NAMALWA (cell line): ENCODE measurements at places on chromosomes 5 and 9.
A peak's percentile ranks its signal among the peaks of the same experiment; 100 is the strongest.

DNA sequence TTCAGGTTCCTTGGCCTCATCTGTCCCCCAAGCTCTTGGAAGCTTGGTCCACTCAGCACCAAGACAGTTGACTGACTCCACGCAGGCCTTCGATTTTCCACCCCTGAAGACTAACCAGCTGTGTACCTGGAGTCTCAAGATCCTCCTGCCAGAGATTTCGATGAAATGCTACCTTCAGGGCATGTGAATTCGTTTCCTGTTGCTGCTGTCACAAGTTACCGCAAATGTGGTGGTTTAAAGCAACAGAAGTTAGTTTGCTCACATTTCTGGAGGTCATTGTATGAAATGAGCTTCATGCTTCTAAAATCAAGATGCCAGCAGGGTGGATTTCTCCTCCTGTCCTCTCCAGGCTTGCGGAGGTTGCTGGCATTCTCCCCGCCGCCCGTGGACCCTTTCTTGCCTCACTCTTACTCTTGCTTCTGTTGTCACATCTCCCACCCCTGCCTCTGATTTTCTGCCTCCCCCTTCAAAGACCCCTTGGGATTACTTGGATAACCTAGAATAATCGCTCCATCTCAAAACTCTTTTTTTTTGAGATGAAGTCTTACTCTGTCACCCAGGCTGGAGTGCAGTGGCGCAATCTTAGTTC lies 27.6 kb upstream of the RETREG1 start:
- DNase-seq = no peak

- peak; percentile 54 for DNase-seq
These were observed 25.9 kb upstream of the AP3B1 start for GRCh38 chr5:78320401-78320800.

GRCh38 chr5:137649228-137649935 lies 86.5 kb downstream of the KLHL3 start:
- DNase-seq = no peak

GRCh38 chr5:121833617-121834016 lies 18.1 kb upstream of the FTMT start:
- no peak for DNase-seq

- DNase-seq = no peak
These were observed 23.0 kb downstream of the PCSK1 start for GRCh38 chr5:96410013-96410412.

DNA sequence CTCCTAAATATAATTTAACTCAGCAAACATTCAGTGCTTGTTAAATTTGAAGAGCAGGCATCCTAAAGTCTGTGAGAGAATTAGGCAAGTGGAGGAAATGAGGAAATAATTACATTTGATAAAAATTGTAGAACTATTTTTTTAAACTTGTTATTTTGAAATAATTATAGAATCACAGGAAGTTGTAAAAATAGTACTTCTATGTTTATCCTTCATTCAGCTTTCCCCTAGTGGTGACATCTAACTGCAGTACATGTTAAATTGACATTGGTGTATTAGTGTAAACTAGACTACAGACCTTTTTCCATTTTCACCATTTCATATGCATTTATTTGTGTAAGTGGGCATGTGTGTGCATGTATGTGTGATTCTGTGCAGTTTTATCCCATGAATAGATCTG lies 51.6 kb downstream of the F2RL2 start:
- DNase-seq = peak; percentile 26

DNA sequence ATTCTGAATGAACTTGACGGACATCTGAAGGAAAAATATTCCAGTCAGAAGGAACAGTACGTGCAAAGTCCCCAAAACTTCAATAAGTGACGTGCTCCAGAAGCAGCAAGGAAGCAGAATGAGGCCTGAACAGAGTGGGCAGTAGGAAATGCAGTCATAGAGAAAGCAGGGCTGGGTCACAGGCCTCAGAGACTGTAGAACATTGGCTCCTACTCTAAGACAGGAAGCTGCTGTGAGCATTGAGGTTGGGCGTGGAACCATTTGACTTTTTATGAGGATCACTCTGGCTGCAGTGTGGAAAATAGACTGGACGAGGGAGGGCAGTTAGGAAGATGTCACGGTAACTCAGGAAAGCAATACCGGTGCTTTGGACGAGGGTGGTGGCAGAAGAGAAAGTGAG lies 64.0 kb downstream of the DOCK8 start:
- no peak for DNase-seq

DNA sequence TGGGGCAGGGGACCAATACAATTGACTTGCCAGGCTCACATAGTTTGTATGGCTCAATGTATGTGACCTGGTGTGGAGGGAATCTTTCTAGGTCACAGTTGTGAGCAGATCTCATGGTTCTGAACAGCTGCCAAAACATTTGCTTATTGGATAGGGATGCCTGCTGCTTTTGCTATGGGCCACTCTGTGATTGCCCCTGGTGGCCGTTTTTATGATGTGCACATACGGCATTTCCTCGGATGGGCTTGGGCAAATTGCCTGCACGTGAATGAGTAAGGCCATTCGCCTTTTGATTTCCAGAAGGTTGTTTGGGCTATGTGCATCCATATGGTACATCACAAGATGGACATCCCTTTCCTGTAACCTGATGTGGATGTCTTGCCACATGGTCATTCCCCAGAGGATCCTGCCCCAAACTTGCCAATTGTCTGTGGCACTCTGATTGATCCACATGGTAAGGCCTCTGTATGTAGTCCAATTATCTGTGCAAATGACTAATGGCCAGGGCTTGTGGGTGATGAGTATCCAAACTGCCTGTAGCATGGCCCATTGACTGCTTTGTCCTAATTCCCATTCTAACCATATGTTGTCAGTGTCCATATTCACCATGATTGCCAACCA lies 10.7 kb upstream of the SLC22A4 start:
- peak; percentile 42 for DNase-seq

DNA sequence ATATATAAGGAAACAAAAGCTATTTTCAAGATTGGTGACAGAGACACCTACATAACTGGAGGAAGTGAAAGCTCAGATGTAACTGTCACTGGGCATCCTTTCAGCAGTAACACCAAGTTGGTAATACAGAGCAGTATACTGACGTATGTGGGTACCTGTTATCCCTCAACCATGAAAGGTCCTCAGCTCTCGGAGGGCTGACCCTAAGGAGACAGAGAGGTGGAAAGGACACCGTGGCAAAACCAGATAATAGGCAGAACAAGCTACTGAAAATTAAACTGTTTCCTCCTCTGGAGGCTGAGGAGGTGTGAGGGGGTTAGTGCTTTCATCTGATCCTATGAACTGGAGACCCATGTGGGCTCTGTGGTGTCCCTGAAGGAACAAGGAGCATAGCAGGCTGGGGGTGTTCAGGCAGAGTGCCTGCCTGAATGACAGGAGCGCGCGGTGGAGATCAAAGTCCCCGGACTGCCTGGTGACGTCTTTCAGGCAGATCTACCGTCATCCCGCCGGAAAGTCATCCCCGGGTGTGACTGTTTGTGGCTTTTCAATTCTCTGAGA lies 130.2 kb upstream of the FSTL4 start:
- DNase-seq = no peak

DNA sequence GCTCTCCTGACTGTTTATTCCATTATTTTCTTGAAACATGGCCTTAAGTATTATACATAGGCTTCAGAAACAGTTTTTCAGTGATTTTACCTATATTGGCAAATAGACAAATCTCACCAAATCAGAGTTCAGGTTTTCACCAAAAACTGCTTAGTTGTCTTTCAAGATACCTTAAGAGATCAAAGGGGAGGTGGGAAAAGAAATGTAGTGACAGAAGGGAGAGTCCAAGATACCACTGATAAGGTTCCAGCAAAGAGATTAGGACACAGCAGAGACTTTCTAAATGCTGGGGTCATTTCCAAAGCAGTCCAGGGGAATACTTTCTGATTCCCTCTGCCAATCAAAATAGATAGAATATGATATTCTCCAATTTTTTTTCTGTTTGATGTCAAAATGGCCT lies 73.7 kb upstream of the IQGAP2 start:
- DNase-seq = no peak

DNA sequence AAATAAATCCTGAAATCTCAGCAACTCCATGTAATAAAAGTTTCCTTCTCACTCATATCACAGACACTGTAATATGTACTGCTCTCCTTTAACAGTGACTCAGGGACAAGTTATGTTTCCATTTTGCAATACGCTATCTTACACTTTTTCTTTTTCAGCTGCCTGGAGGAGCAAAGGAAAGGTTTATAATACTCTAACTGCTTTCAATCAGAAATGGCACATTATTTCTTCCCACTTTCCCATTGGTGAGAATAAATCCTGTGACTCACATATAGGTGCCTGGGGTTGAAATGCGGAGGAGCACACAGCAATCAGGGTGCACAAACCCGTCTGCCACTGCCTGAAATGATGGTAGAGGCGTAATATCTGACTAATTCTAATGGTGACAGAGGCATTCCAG lies 186.6 kb downstream of the HINT1 start:
- no peak for DNase-seq

- DNase-seq = no peak
These were observed 18.3 kb upstream of the RXRA start for GRCh38 chr9:134307674-134308638.

DNA sequence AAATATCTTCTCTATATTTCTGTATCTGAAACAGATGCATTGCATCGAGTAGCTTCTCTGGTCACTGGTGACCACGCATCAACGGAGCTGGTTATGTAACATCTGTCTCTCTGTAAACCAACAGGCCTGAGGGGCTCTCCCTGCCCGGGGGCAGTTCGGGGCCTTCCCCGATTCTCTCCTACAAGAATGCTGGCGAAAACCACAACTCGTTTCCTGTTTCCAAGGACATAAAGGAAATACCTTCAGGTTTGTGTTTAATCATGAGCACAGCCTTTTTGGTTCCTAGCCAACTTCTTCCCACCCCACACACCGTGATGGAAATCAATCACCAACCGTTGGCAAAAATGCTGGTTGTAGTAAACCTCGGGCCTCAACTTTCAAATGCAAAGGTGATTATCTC lies 25.1 kb downstream of the GDNF start:
- no peak for DNase-seq

DNA sequence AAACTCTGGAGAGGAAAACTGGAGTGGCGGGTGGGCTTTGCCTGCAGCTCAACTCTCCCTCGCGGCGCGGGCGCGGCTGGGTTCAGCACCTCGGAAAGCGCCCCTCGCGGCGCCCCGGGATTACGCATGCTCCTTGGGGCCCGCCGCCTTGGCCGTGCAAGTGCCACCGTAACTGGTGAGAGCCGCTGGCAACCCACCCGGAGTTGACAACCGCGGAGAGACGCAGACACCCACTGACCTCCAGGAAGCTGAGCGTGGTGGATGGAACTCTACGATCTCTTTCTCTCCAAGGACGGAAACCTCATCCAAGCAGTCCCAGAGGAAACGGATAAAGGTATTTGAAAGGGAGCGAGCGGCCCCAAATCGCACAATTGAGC lies 194 bp upstream of the RXFP3 start:
- DNase-seq = no peak
